Stimulated activated CD4-positive, alpha-beta T cell treated with anti-CD3 and anti-CD28 coated beads, Interleukin-4, amount 100 ng/mL, for 24 hours (primary cell): ENCODE measurements at places on chromosomes 11 and 22.
A peak's percentile ranks its signal among the peaks of the same experiment; 100 is the strongest.

GRCh38 chr11:73654482-73655021, 8.2 kb downstream of the PLEKHB1 start:
- DNase-seq: no peak

GRCh38 chr11:132895340-132895739, 637.0 kb downstream of the OPCML start:
- DNase-seq: no peak

GRCh38 chr22:37213218-37213855, 1.1 kb upstream of the SSTR3 start:
- no peak for DNase-seq

DNA sequence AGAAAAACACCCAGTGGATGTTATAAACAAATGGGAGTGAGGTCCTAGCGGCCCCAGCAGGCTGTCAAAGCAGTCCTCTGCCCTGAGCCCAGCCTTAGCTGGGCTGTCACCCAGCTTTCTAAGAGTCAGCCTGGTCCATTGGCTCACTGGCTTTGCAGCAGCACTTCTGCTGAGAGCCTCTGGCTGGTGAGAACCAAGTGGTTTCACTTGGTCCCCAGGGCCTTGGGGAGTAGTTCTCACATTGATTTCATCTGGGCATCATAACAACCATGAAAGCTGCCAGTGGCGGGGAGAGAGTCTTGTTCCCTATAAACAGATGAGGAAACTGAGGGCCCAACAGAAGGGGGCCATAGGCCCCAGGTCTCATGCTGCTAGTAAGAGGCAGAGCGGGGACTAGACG, 11.4 kb downstream of the SEC14L6 start:
- no peak for DNase-seq

- DNase-seq: no peak
Observed at GRCh38 chr22:26409719-26410335, 19.2 kb upstream of the ASPHD2 start.

GRCh38 chr11:103652013-103652412, 384.4 kb upstream of the DDI1 start:
- no peak for DNase-seq

- DNase-seq: no peak
Observed at GRCh38 chr11:105211806-105212554, 72.4 kb upstream of the CARD18 start.

GRCh38 chr22:31099386-31099785, 8.0 kb downstream of the SELENOM start:
- no peak for DNase-seq

DNA sequence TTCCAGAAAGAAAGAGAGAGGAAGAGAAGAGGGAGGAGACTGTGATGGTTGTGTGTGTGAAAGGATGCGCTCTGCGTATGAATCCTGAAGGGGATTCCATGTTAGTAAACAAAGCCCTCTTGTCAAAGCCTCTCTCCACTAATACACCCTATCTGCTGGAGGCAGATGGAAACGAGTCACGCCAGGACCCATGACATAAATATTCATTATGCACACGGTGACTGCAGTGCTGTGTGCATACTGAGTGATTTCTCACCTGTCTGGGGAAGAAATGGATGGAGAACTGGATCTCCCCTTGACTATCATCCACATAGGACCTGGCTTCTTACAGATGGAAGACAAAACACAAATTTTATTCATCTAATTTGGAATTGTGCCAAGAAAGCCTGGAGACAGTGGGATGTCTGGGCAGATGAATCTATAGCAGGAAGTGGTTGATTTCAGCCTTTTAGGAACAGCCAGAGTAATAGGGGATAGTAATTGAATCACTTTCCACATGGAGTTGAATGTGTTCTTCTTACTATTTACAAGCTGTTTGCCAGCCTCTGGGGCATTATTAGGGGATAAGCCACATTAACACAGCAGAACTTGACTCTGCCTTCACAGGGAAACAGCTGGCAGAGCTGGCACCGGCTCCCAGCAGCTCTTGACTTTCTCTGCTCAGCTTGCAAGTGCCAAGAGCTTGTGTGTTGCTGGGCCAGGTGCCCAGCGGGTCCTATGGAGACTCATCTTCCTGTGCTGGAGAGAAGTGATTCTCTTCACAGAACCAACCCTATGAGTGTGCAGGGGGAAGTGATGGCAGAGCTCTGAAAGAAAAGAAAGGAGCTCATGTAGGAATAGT, 9.0 kb downstream of the MTNR1B start:
- no peak for DNase-seq

GRCh38 chr11:130781931-130782330, 134.3 kb downstream of the SNX19 start:
- DNase-seq: no peak

GRCh38 chr11:14448240-14448639, 51.4 kb downstream of the COPB1 start:
- DNase-seq: no peak

GRCh38 chr22:22663861-22664800, 19.7 kb downstream of the GGTLC2 start:
- DNase-seq: no peak

GRCh38 chr22:37520776-37521191, 1.6 kb upstream of the CARD10 start:
- DNase-seq: no peak

- no peak for DNase-seq
Observed at GRCh38 chr11:115707180-115707905, 203.1 kb upstream of the CADM1 start.

DNA sequence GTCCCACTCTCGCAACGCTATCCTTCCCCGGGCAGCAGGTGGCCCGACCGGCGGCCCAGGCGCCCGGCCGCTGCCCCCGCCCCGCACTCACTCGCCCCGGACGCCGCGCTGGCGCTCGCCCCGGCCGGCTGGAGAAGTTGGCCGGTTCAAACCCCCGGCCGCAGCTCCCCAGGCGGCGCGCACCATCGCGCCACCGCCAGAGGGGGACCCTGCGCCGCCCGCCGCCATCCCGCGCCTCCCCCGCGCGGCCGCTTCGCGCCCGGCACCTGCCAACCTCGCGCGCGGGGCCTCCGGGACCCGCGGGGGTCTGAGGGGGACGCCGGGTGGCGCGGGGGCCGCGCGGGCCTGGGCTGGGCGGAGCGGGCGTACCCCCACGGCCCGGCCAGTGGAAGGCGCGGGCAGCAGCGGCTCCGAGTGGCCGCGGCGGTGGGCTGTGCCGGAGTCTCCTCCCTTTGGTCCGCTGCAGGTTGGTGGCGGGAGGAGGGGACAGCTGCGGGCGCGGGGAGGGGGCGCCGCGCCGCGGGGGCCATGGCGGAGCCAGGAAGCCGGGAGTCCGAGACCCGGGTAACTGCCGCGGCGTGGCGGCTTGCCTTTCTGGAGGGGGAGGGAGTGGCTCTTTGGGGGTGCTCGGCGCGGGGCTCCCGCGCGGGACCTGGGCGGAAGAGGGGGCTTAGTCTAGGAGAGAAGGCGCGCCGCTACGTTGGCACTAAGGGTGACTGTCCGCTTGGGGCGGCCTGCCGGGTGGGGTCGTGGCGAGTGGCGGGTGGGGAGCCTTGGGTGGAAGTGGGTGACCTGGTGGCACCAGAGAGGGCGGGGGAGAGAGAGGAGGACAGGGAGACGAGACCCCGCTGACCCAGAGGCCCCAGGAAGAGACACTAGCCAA, at the start of the genes MPST and TST:
TSS of gene MPST (plus strand) at position 434 of the 883 bp plus-strand sequence. CDS start at position 529, 95 bp downstream.
TSS of gene TST (minus strand) at position 139 of the 883 bp plus-strand sequence. CDS start 715 bp downstream, outside the sequence.
- peak; percentile 36 for DNase-seq

GRCh38 chr11:56172256-56172830, 4.1 kb upstream of the OR5J2 start:
- DNase-seq: no peak

DNA sequence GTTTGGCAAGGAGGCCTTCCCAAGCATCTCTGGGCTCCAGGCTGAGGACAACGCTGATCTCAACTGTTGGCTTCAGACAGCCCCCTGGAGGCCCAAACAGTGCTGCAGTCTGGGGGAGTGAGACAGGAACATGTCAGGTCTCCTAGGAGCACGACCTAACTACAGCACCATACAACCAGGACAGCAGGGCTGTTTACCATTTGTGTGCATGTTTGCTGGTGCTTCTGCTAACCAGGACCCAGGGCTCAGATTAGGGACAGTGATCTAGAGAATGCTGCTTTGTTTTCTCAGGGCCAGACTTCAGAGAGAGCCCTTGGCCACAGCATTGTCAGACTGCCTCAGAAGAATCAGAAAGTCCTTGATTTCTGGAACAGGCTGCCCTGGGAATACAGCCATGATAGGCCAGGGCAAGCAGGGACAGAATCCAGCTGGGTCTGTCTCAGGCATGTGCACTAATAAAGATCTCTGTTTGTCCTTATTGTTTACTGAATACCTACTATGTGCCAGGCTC, 126.5 kb downstream of the VPREB1 start:
- no peak for DNase-seq

- no peak for DNase-seq
Observed at GRCh38 chr11:44203270-44204043, 106.5 kb downstream of the ALX4 start.

DNA sequence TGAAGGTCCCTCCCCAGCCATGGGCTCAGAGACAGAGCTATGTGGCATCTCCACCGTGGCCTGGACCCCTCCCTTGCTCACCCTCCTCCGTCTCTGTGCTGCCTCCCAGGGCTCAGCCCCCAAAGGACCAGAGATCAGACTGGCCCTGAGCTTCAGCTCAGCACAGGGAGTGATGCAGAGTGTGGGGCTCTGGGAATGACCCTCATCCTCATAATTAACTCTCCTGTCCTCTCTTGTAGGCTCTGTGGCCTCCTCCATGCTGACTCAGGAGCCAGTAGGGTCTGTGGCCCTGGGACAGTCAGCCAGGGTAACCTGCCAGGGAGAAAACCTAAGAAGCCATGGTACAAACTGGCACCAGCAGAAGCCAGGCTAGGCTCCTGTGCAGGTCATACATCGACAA, 28.7 kb downstream of the GGTLC2 start:
- DNase-seq: no peak

GRCh38 chr11:82734120-82734479, 436 bp upstream of the FAM181B start:
- DNase-seq: no peak

GRCh38 chr11:69039501-69039900, 9.2 kb upstream of the TPCN2 start:
- no peak for DNase-seq

DNA sequence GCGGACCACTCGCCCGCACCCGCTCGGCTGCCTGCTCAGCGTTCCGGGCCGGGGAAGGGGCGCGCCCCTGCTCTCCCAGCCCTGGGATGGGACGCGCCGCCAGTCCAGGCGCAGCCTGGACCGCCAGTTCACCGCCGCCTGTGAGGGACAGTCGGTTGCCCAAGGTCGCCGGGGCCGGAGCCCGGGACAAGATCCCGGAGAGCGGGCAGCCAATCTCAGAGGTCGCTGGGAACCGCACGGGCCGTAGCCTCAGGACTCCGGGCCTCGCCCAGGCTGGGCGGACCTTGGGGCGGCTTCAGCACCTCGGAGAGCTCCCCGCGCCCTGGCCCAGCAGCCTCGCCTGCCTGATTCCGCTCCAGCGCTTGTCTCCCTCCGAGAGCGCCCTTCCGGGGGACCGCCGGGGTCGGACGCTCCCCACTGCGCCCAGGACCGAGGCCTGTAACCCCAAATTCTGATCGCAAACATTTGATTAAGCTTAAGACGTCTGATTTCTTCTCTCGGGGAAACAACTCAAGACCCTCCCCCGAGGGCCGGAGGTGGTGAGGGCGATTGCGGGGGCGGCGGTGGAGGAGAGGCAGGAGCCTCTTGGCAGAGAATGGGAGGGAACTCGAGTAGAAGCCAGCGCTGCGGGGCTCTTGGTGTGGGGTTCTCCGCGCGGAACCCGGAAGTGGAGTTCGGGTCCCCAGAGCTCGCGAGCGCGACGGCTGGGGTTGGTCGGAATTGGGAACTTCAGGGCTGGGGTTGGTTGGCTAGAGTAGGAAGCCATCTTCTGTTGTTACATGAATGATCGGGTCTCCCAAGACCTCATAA, 1.1 kb upstream of the CHRM4 start:
- DNase-seq: peak; percentile 76

GRCh38 chr11:92527467-92527866, 302.8 kb downstream of the FAT3 start:
- no peak for DNase-seq

GRCh38 chr11:65588199-65589054, 7.2 kb downstream of the KCNK7 start:
- peak; percentile 77 for DNase-seq

DNA sequence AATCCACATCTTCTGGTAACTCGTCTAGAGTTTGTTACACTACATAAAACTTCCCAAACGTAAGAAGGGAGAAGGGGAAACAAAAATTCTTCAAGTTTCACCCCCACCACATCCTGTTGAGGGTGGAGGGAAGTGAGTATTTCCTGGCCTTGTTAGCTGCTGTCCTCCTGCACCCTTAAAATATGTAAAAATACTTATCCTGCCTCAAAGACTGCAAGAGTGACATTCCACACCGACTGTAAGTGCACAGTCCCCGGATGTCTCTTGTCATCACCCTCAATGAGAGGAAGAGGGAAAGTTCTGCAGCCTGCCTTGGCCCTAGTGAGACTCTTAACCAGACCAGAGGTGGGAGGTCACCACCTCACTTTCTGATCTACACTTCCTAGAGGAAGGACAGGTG, 3.3 kb downstream of the TMEM121B start:
- DNase-seq: no peak

GRCh38 chr22:44132724-44133123, 48.0 kb upstream of the PARVG start:
- DNase-seq: no peak

DNA sequence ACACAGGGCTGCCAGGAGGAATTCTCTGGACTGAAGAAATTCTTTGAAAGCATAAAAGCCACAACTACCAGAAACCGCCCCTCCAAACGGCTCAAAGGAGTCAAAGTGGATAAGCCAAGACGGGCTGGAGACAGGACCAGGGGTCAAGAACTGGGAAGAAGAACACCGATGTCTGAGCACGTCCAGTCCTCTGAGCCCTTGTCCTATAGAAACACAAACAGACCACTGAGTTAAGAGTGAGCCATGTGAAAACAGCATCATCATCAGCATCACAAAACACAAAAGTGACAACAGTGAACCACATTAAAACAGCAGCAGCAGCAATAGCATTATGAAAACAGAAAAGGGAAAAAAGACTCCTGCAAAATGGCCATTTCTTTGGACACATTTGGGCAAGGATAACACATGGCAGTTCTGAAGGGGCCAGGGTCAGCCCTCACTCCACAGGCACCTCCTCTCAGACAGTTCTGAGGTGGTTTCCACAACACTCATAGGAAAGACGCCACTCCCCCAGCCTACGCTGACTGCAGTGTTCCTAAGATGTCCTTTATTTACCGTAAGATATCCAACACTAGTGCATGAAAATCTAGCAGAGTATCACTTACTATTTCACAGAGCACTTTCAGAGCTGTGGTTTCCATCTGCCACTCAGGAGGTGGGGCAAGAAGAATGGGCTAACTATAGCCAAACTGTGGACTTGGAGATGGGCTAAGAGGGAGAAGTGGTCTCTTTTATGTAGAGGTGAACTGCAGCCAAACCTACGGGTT, 28.6 kb upstream of the YPEL1 start:
- DNase-seq: peak; percentile 47

DNA sequence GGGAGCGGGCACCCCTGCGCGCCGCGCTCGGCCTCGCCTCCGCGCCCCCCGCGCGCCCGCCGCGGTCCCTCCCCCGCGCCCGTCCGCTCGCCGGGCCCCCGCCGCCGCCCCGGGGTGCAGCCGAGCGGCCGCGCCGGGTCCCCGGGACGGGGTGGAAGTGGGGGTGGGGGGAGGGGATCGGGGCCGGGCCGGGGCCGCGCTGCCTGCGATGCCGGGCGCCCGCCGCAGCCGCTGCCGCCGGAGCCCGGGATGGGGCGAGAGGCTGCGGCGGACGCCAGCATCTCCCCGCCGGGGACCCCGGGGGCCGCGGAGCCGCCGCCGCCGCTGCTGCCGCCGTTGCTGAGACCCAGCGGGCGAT, 365 bp downstream of the MGAT3 start:
- no peak for DNase-seq
